ENCODE measurements at places on chromosomes 4 and X.

- no peak for DNase-seq
Measured at GRCh38 chr4:153940916-153941315, 152.0 kb upstream of the SFRP2 start.

DNA sequence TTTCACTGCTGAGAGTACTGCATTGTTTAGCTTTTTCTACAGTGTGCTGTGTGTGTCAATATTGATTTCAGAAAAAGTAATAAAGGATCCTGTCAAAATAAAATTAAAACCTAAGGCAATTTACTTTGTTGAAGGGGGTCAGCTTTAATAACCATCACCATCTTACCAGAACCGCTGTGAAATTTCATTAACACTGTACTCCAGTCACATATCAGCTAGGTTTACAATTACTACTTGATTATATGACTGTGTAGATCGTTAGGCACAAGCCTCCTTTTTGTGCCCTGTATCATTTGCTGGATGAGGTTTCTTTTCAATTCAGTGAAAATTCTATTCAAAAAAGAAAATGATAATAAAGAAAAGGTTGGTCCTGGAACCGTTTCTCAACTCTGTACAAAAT, 917.2 kb downstream of the CENPC start:
- no peak for DNase-seq

DNA sequence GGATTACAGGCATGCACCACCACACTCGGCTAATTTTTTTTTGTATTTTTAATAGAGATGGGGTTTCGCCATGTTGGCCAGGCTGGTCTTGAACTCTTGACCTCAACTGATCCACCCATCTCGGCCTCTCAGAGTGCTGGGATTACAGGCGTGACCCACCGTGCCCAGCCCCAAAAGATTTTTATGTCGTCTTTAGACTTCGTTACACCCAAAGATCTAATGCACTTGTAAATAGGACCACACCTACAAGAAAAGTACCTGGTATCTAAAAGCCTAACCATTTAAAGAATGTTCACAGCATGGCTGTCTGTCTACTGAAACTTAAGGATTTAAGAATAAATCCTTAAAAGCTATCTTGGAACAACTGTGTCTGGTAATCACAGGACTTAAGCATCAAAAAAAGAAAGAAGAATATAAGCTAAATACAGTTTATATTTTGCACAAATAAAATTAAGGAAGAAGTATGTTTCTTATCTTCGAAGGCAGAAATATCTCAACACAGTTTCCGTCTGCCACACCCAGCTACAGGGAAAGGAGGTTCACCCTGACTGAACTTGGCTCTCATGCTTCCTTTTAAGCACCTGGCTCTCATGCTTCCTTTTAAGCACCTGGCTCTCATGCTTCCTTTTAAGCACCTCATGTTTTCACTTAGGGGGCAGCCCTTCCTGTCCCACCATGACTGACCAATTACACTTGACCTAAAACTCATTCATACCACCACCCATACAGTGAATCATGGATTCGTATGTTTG, 92.0 kb upstream of the STS start:
- DNase-seq, result no peak

DNA sequence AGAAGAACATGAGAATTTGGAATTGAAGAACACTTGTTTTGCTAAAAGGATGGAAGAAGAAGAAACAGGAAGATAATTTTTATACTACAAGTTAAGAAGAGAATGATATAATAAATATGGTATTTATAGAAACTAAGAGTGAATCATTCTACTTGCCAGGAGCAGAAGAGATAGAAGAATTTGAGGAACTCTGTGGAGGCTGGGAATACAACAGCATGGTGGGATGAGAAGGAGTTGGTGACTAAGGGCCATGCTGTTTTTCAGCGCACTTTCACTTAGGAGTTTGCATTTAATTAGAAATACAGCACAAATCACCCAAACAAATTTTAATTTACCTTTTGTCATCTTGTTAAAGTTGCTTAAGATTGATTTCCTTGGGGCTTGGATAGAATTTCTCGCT, 20.5 kb downstream of the HADH start:
- no peak for DNase-seq

DNA sequence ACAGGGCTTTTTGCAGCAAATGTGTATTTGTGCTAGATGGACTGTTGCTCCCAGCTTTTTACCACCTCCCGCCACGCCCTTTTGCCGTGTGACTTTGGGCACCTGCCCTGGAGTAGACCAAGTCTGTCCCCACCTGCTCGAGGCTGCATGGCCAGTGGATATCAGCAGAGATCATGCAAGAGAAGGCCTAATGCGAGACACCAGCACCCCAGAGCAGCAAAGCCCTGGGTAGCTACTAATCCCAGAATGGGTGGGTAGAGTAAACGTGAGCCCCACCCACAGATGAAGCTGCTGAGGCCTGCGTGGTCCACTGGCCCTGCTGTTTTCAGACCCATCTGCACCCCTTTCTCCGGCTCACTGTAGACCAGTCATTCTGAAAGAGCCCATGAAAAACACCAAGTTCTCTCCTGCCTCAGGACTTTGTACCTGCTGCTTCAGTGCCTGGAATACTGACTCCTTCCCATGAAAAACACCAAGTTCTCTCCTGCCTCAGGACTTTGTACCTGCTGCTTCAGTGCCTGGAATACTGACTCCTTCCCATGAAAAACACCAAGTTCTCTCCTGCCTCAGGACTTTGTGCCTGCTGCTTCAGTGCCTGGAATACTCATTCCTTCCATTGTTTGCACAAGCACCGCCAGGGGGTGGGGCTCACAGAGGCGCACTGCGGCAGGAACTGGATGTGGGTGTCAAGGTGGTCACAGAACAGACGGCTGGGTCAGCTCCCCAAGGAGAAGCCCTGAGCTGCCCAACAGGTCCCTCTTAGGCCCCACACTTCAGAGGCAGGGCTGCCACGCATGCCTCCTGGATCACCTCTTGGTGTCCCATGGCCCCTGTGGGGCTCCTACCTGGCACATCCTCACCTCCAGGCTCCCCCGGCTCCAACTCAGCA, 5.1 kb upstream of the TNIP2 start:
- no peak for DNase-seq

- DNase-seq, result no peak
Measured at GRCh38 chrX:8748855-8749254, 16.9 kb upstream of the ANOS1 start.

- DNase-seq, result no peak
Measured at GRCh38 chr4:26139310-26139924, 181.4 kb upstream of the RBPJ start.

All from stimulated activated CD8-positive, alpha-beta memory T cell treated with anti-CD3 and anti-CD28 coated beads, Interleukin-12 subunit alpha, Interleukin-12 subunit beta, amount 100 ng/mL, for 1 hour (primary cell).